ENCODE measurements at places on chromosomes 6 and 20. TPM values are rescaled to one million over a fixed set of nuclear protein-coding genes. Genes with fewer than 3 reads are reported as not detected.

MC3R gene
- total RNA-seq = not detected

CLIC5 gene
- 5.1 TPM for total RNA-seq

- H3K36me3 ChIP-seq = no peaks in the 10 kb centered on the region
- no peaks in the 10 kb centered on the region for H3K4me1 ChIP-seq
- no peak overlapping the region for H3K27ac ChIP-seq
- H3K4me3 ChIP-seq = no peak overlapping the region
- DNase-seq = no peak
These were observed 9.4 kb downstream of the TRIM10 start for GRCh38 chr6:30151580-30151979.

GRCh38 chr6:152127432-152128165 lies 320.1 kb downstream of the ESR1 start:
- H3K27ac ChIP-seq = no peak overlapping the region
- no peaks in the 10 kb centered on the region for H3K4me1 ChIP-seq
- no peaks in the 10 kb centered on the region for H3K27me3 ChIP-seq
- H3K36me3 ChIP-seq = peaks cover 16% of the 10 kb centered on the region

DNA sequence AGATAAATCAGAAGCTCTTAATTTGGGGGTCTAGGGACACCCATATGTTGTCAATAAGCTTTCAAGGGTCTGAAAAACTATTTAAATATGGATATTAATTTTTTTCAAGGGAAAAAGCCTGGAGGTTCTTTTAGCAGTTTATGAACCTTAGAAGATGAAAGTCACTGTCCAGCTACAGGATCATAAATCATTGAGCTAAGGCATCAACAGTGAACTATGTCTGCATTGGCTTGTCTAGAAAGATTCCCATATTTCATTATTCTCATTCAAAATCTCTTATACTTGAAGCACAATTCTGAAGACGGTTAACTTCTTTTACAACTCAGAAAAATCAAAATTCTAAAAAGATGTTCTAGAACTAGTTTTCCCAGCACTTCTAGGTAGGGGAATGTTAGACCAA lies 34.9 kb upstream of the SNX9 start:
- H3K4me1 ChIP-seq = no peaks in the 10 kb centered on the region
- no peak overlapping the region for H3K27ac ChIP-seq
- no peaks in the 10 kb centered on the region for H3K36me3 ChIP-seq
- H3K4me3 ChIP-seq = no peak overlapping the region
- DNase-seq = no peak

GRCh38 chr20:49326026-49326425 lies 48.2 kb upstream of the ZNFX1 start:
- DNase-seq = no peak
- H3K4me1 ChIP-seq = peaks cover 8% of the 10 kb centered on the region

GRCh38 chr6:73857341-73857890 lies 161.4 kb downstream of the CD109 start:
- no peaks in the 10 kb centered on the region for H3K4me1 ChIP-seq
- no peaks in the 10 kb centered on the region for H3K36me3 ChIP-seq
- no peak overlapping the region for H3K4me3 ChIP-seq
- H3K27me3 ChIP-seq = no peaks in the 10 kb centered on the region
- no peak overlapping the region for H3K27ac ChIP-seq
- DNase-seq = no peak

DNA sequence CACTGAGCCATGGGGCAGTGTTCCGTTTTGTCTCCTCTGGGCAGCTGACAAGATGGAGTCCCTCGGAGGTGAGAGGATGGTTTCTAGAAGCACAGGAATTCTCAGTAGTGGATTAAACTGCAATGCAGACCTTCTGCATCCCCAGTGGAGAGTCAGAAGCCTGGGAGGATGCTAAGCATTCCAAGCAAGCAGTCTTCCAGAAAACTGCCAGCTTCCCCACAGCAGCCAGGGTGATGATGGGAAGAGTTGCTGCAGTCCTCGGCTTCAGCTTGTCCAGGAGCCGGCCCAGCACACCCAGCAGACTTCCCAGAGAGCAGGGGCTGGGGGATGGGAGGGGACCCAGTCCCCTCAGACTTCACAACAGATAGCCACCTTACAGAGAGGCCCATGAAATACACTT lies 163.6 kb downstream of the LY86 start:
- no peak overlapping the region for H3K4me3 ChIP-seq
- peak overlapping the region; percentile 29 for H3K27ac ChIP-seq
- H3K27me3 ChIP-seq = no peaks in the 10 kb centered on the region
- no peaks in the 10 kb centered on the region for H3K36me3 ChIP-seq
- peaks cover 29% of the 10 kb centered on the region for H3K4me1 ChIP-seq
- no peak for DNase-seq

DNA sequence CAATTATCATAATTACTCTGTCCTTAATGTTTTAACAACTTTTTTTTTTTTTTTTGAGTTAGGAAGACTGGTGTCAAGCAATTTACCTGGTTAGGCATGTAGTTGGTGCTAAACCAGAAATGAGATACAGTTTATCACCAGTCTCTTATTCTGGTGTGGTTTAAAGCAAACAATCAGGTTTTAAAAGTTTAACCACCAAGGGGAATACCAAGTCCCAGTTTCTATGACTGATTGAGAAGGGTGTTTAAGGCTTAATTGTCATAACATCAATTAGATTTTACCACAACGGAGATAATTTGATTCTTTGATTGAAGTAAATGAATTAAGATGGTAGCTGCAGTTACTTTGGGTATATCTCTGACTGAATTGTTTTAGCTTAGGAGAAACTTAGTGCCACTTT lies 197.8 kb downstream of the TFAP2B start:
- H3K36me3 ChIP-seq = no peaks in the 10 kb centered on the region
- H3K27me3 ChIP-seq = no peaks in the 10 kb centered on the region
- H3K4me1 ChIP-seq = no peaks in the 10 kb centered on the region

DNA sequence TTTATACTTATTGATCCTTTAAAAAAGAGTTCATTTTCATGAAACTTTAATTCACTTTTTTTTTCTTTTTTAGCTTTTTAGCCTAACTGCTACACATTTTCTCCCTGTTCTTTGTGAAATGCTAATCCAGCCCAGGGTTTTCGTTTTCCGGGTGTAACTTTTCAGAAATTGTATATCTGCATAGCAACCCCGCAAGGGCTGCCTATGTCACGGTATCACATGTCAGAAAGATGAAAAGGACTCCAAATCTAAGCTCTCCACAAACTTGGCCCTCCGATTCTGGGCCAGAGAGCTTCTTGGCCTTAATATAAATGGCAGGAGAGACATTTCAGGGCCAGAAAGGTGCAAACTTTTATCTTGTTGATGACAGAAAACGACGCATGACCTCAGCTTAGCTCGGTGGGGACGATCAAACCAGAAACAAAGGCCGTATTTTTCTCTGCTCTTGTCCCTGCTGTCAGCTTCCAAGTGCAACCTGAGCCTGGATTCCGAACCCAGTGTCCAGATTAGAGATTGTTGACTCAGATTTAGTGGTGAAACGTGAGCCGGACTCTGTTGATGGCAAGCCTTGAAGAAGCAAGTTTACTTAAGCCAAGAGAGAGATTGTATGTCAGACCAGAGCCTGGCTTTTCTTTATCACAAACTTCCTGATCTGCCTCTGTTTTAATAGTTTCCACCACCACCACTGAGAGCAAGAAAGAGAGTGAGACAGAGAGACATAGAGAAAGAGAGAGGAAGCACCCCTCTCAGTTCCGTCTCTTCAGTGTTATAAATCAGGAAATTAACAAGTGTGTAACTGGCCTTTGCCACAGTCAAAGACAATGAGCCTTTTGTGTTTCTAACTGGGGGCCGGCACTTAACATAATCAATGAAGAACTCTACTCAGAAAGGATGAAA lies 157.8 kb downstream of the SCML4 start:
- no peaks in the 10 kb centered on the region for H3K27me3 ChIP-seq
- H3K27ac ChIP-seq = peak overlapping the region; percentile 84
- DNase-seq = no peak
- H3K4me3 ChIP-seq = no peak overlapping the region
- H3K36me3 ChIP-seq = peaks cover 7% of the 10 kb centered on the region

DNA sequence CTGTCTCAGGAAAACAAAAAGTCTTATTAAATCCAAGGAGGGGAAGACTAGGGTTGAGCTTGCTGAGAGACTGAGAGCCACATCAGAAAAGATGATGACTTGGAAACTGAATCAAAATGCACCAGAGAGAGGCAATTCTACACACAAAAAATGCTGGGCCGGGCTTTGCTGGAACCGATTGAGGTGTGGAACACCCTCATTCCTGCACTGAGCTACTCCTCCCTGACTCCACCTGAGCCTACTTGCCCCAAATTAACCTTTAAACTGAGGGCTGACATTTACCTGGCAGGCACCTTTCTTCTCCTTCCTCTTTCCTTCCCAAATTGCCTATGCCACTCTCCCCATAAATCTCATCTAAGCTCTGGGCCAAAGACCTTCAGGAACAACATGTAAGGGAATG lies 40.8 kb upstream of the MBOAT1 start:
- H3K36me3 ChIP-seq = no peaks in the 10 kb centered on the region
- no peaks in the 10 kb centered on the region for H3K4me1 ChIP-seq
- no peak overlapping the region for H3K4me3 ChIP-seq
- no peaks in the 10 kb centered on the region for H3K27me3 ChIP-seq
- no peak overlapping the region for H3K27ac ChIP-seq

DNA sequence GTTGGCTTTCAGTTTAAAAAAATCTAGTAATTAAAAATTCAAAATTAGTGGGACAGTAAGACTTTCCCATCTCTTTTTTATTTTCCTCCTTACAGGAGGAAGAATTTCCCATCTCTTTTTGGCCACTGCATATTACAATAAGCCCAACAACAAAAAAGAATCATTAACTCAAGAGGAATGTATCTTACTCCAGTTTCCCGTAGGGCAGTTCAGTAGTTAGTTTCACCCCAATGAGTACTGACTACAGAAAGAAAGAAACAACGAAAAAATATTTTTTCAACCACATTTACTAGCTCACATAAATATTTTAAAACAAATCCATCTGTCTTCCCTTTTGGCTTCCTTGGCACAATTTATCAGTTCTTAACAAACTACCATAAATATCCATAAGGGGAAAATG lies 14.9 kb upstream of the BLOC1S5 start:
- no peak overlapping the region for H3K4me3 ChIP-seq
- H3K4me1 ChIP-seq = no peaks in the 10 kb centered on the region
- DNase-seq = no peak
- no peak overlapping the region for H3K27ac ChIP-seq
- H3K27me3 ChIP-seq = no peaks in the 10 kb centered on the region
- no peaks in the 10 kb centered on the region for H3K36me3 ChIP-seq

Measured in spinal cord (tissue), 10 donors.